SJCRH30 (cell line): ENCODE measurements at places on chromosomes 7 and 10. TPM values are rescaled to one million over a fixed set of nuclear protein-coding genes. Genes with fewer than 3 reads are reported as not detected.
A peak's percentile ranks its signal among the peaks of the same experiment; 100 is the strongest.

The SLC29A3 gene
- total RNA-seq: 1.6 and 1.8 TPM in 2 replicates

DNA sequence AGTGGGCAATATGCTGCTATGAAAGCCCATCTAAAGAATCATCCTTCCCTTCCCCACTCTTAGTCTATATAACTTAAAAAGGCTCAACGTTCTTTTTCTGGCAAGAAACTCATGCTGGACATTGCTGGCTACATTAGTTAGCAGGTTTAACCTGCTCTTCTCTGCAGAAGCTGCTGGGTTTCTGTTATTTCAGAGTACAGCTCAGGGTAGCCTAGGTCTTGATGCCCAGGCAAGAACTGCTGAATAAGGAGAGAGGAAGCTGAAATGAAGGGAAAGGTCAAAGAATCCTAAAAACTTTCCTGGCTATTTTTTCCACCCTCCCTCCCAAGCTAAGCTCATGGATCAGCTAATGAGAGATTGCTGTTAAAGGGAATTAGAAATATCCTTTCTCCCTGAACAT lies 79.4 kb downstream of the ANKIB1 start:
- no peak for DNase-seq

GRCh38 chr10:79111427-79111826 lies 42.7 kb downstream of the ZMIZ1 start:
- DNase-seq: no peak

GRCh38 chr7:151552352-151553028 lies 32.8 kb upstream of the RHEB start:
- no peak for DNase-seq

The GIMAP7 gene
- not detected in 2 replicates for total RNA-seq

GRCh38 chr10:95789902-95790301 lies 33.9 kb downstream of the ENTPD1 start:
- DNase-seq: no peak

The EVX1 gene
- total RNA-seq: not detected in 2 replicates

DNA sequence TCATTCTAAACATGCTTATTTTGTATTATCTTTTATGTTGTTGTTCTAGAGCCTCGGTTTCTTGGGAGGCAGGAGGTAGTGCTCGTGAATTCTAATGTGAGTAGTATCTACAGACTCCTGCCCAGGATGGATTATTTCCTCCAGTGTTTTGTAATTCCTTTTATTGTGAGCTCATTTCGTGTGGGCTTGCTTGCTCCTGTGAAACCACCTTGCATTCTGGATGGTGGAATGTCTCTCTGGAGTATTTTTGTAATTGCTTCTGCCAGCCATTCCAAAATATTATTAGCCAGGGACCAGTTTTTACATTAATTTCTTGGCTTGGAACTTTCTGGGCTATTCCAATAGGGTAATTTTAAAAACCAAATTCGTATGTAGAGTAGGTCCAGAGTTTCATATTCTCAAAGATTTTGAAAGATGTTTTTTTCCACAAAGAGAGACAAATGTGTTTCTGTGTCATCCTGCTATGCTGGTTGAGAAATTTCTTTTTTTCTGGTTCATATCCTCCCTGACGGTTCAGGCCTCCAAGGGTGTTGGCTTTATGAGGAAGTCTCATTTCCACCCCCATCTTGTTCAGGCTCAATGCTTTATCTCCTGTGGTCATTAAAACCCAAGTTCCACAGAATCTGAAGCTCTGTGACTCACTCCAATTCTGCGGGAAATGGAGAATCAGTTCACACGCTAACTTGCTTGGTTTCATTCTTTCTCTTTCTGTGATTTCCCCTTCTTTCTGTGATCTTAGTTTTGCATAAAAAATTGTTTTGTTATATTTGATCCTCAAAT lies 41.7 kb upstream of the CALD1 start:
- DNase-seq: no peak

The CFAP58 gene
- 0.08 TPM in 1 of 2 replicates, not detected in the other for total RNA-seq

The CAV1 gene
- total RNA-seq: 22.2 and 23.7 TPM in 2 replicates

GRCh38 chr7:83117466-83117865 lies 45.2 kb downstream of the PCLO start:
- DNase-seq: no peak

DNA sequence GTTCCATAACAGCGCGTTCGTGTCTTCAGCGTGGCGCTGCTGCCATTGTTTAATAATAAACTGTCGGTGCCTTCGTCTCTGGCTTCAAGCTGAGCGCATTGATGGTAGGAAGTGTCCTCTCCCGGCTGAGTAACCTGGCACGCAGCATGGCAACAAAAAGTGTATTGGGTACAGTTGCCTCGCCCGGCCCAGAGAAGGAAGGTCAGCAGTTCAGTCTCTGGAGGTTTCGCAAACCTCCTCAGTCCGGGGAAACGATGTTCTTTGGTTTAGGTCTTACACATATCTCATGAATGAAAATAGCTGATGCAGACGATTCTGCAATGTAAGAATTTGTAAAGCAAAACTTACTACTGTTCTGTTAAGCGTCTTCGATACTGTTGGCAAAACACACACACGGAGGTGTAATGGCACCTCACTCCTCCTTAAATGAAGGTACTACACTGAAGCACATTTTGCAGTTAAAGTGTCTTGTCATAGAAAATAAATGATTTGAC lies 739 bp upstream of the CCDC186 start:
- DNase-seq: no peak

DNA sequence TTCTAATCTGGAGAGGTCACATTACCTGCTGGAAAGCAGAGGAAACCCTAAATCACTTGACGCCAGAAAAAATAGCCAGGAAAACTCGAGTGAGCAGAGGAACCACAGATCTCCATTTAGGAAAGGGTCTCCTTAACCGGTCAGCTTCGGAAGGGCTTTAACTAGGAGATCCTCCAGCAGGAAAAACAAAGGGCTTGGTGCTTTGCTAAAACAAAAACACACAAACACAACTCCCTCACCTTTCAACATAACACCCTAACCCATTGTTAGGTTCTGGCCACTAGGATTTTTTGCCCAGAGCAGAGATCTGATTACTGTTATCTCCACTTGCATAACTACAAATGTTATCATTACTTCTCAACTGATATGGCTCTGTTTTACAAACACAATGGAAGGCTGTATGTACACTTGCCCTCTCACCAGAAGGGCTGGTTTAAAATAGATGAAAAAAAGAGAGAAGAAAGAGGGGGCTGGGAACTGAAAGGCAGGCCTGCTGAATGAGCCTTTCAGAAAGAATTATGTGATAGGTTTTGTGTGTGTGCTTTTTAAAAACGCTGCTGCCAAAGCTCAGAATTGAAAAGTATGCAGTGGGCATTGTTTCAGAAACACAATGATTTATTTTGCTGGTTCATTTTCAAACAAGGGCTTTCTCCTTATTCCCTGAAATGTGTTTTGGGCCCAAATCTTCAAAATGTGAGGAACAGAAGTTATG lies 161.5 kb downstream of the FGFR2 start:
- no peak for DNase-seq

GRCh38 chr7:106290319-106290718 lies 5.5 kb upstream of the NAMPT start:
- DNase-seq: no peak

DNA sequence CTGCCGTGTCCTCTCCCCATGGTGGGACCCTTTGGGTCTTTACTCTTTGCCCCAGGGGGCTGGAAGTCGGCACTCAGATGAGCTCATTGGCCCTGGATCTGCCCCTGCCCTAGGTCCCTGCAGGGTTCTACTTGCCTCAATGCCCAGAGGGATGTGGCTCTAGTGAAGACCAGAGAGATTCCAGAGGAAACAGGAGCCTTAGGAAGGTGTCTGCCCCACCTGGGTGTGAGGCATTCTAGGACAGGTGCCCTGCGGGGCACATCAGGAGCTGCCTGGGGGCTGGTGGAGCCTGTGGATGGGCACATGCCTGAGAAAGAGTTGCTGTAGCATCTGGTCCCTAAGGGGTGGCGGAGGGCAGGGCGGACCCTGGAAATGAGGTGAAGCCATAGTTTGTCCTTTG lies 128.6 kb downstream of the ADCY1 start:
- DNase-seq: no peak

GRCh38 chr10:91759581-91759986 lies 38.6 kb upstream of the TNKS2 start:
- no peak for DNase-seq

DNA sequence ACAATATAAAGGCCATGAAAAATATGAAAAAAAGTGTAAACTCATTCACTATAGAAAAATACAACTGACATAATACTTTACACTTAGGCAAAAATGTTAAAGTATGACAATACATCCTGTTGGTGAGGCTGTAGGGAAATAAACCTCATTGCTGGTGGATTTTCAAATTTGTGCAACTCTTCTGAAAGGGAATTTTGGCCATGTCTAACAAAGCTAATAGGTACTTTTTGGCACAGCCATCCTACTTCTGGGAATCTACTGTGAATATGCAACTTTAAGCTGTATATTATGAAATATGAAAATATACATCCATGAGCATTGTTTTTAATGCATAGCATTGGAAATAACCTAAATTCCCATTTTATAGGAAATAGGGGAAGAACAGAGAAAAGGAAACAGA lies 13.4 kb upstream of the COA1 start:
- no peak for DNase-seq

- peak; percentile 92 for DNase-seq
These were observed 5.8 kb downstream of the FLNC start for GRCh38 chr7:128835790-128836641.

DNA sequence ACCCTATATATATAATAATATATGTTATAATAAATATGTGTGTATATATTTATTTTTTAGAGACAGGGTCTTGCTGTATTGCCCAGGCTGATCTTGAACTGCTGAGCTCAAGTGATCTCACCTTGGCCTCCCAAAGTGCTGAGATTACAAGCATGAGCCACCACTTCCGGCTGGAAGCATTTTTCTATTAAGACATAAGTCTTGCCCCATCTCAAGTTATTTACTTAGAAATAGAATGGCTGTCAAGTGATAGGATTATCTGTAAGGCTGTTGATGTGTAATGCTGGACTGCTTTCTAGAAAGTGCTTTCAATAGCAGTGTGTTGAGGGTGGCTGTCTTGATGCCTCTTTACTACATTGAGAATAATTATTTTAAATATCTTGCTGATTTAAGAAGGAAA lies 65.2 kb downstream of the ZMYND11 start:
- no peak for DNase-seq

- DNase-seq: no peak
These were observed 99.6 kb upstream of the DIP2C start for GRCh38 chr10:788796-789748.

- no peak for DNase-seq
These were observed 784.9 kb downstream of the DNAJB9 start for GRCh38 chr7:109354552-109354951.

The GRM8 gene
- 0.36 and 1.0 TPM in 2 replicates for total RNA-seq

GRCh38 chr7:17274551-17275245 lies 23.8 kb upstream of the AHR start:
- peak; percentile 55 for DNase-seq

DNA sequence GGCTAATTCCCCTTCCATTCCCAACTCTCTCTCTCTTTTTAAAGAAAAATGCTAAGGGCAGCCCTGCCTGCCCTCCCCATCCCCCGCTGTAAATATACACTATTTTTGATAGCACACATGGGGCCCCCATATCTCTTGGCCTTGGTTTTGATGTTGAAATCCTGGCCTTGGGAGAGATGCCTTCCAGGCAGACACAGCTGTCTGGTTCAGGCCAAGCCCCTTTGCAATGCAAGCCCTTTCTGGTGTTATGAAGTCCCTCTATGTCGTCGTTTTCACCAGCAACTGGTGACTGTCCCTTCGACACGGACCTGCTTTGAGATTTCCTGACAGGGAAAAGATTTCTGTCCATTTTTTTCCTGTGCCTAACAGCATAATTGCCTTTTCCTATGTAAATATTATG lies 3.0 kb downstream of the ADRA2A start:
- peak; percentile 18 for DNase-seq

GRCh38 chr10:116748041-116748440 lies 5.7 kb upstream of the HSPA12A start:
- no peak for DNase-seq

GRCh38 chr10:98357194-98357822 lies 57.7 kb downstream of the PYROXD2 start:
- no peak for DNase-seq
